ENCODE measurements at places on chromosomes 16 and 17.

- DNase-seq, result no peak
These were observed 2.7 kb downstream of the CARMIL2 start for GRCh38 chr16:67647681-67648080.

DNA sequence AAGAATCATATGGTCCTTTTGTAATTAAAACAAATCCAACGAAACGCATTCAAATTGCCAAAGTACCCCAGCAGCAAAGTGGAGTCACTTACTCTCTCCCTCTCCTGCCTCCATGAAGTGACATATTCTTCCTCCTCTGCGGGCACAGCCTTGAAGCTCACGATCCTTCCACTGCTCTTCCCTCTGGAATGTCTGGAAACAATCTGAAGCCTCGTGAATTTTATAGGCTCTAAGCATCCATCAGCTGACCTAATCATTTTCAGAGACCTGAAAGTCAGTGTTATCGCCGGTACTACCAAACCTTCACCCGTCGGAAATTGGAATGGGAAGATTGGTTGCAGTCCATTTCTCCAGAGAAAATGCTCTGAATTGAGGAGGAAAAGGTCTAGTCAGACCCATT is 134.5 kb upstream of the FOXF1 start:
- DNase-seq, result no peak

- DNase-seq, result no peak
These were observed 13.6 kb downstream of the SCGB1C2 start for GRCh38 chr17:151004-151403.

- no peak for DNase-seq
These were observed 9.9 kb downstream of the TBX4 start for GRCh38 chr17:61461967-61462718.

GRCh38 chr17:36932694-36933511 is 4.4 kb upstream of the LHX1 start:
- DNase-seq, result no peak

DNA sequence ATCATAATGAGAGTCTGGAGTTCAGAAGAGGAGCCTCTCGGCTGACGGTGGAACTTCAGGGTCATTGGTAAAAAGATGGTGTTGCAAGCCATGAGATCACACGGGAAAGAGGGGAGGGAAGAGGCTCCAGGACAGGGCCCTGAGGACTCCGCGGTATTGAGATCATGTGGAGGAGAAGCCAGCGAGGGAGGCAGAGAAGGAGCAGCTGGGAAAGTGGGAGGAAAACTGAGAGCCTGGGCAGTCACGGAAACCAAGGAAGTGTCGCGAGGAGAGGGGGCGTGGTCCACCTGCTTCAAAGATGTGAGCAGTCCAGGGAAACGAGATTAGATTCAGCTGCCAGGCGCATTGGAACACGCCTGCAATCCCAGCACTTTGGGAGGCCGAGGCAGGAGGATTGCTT is 27.7 kb upstream of the SBK1 start:
- DNase-seq, result no peak

- no peak for DNase-seq
These were observed 58.1 kb downstream of the PPM1E start for GRCh38 chr17:58813712-58814111.

DNA sequence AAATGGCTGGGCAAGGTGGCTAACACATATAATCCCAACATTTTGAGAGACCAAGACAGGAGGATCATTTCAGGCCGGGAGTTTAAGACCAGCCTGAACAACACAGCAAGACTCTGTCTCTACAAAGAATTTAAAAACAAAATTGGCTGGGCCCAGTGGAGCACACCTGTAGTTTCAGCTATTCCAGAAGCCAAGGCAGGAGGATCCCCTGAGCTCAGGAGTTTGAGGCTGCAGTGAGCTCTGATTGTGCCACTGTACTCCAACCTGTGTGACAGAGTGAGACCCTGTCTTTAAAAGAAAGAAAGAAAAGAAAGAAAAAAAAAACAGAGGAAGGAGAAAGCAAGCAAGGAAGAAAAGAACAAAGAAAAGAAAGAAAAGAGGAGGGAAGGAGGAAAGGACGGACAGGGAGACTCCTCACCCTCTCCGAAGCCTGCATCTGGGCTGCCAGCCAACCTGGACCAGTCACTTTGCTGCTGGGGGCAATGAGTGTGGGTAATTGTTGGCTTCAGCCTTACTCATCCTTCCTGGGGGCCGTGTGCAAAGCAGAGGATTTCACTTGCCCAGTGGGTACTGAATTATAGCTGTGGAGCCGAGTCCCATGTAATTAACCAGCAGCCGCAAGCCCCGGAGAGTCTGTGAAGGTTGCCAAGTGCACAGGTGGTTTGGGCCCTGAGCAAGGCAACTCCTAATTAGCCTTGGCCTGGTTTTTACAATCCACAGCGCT is 6.7 kb upstream of the MT4 start:
- DNase-seq, result no peak

- no peak for DNase-seq
These were observed 27.5 kb downstream of the MPP2 start for GRCh38 chr17:43879723-43880419.

DNA sequence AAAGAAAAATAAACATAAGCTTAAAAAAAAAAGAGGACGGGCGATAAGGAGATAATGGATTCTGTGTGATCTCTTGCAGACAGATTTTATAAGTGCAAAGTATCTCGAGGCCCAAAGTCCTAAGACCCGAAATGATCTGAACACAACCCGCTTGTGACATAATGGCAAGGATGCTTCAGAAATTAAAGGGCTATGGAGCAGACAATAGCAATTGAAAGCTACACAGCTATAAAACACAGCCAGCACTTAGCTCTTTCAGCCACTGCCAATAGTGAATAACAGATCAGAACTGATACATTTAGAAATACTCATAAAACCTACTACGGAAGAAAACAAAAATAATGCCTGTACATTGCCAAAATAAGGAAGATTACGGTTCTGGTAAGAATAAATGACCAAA is 117.5 kb downstream of the ZFHX3 start:
- no peak for DNase-seq

DNA sequence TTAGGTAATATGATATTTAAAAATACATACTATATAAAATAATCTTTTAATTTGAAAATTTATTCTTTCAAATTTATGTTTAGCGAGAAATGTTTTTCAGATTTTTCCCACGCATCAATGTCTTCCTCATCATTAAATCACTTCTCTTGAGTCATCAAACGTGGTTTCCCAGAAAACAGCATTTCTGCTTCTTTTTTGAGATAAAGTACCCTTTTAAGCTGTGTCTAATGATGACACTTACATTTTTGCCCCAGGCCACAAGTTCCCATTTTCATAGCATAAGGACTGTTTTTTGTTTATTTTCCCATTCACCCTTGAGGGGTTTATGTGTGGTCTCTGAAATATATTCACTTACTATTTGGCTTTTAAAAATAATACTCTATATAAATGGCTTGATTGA is 139.0 kb upstream of the HS3ST3A1 start:
- DNase-seq, result no peak

DNA sequence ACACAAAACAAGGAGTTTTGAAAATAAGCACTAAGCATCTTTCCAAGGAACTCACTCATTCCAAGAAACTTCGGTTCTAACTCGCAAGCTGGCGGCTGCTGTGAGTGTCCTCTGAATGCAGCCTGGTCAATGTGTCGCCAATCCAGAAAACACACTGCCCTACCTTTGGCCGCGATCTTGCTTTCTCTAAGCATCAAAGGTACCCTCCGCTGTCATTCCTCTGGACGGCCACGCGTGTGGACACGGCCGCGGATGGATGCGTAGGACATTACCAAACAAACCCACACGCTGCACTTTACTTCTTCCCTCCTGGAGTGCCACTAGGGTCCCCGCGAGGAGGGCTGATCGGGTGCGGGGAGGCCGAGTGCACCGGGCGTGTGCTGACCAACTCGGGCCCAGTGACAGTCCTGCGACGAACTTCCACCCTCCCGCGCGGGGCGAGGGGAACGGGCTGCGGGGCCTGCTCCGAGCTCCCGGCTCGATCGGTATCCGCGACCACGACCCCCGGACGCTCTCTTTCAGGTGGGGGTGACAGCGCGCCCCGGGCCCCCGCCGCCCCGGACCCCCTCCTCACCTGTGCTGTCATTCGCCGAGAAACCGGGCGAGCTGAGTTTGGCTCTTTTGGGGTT is 1.1 kb downstream of the CREBBP start:
- no peak for DNase-seq

- DNase-seq, result peak; percentile 92
These were observed 7.5 kb downstream of the GINS2 start for GRCh38 chr16:85681255-85681654.

DNA sequence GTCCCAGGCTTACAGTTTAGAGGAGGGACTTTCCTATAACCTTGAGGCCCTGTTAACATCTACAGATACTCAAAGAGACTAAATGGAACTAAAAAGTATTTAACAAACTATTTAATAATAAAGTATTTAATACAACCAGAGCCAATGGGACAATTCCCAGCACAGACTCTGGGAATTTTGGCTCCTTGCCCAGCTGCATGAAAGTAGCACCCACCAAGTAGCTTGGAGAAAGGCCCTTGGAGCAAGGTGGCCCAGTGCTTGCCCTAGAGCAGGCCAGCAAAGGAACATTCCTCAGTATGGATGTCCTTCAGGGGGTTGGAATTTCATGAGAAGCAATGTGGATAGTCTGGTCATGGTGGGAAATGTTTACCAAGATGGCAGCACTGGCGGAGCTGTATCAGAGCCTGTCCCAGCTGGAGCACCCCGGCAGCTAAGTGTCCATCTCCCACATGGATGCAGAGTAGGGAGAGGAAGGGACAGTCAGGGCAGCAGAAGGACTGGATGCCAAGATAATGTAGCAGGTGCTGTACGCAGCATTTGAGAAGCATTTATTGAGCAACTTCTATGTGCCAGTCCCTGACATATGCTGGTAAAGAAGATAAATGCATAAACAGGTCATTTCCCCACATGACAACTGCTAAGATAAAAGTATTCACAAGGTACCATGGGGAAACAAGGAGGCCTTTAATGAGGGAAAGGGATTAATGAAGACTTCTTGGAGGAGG is 5.2 kb upstream of the SMARCD2 start:
- DNase-seq, result no peak

DNA sequence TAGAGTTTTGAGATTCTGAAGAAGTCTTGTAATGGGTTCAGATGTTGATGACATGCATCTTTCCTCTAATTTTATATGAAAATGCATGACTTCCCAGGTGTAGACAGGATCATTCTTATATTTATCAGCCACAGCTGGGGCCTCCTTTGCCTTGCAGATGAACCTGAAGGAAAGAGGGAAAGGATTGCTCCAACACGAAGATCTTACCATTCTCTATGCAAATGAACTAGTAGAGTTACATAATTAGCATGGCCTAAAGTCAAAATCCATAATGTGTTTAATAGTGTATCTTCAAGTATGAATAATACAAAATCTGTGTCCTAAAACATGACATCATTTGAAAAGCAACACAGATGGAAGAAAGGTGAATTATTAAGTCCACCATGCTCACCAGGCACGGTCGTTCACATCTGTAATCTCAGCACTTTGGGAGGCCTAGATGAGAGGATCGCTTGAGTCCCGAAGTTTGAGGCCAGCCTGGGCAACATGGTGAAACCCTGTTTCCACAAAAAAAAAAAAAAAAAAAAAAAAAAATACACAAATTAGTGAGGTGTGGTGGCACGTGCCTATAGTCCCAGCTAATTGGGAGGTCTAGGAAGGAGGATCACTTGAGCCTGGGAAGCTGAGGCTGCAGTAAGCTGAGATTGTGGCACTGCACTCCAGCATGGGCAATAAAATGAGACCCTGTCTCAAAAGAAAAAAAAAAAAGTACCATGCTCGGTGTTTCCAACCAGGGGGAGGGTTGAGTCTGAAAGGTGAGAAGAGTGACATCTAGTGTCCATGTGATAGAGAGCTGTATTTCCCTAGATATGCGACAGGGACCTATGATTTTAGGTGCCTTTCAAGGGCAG is 6.3 kb downstream of the VWA3A start:
- peak; percentile 40 for DNase-seq

DNA sequence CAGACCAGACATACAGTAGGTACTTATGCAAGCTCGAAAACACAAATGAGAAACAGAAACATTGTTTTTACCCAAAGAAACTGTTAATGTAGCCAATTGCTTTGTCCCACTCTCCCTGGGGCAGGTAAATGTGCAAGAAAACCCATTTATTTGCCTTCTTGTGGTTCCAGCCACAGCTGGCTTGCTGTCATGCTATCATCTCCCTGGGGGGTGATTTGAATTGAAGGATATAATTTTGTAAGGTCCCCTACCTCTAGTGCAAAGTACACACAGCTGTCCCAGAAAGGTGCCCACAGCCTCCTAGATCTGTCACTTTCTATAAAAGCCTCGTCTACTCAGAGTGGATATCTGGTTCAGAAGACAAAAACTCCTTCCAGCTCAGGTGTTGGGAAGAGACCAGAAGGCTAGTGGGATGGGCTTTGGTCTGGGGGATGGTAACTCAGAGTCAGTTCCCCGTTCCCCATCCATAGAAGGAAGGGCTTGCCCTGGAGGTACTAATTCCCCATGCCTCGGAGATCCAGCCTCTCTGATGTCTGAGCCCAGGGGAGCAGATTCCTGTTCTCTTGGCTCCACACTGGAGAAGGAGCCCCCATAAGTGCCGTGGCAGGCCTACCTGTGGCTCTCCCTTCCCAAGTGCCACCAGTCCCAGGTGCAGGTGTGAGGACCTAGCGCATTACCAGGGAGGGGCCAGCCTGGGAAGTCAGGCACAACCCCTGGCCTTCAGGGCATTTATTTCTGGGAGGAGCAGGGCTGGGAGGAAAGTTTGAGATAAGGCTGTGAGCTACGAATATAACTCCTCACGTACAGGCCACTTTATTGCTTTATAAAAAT is 2.4 kb upstream of the PRR15L start:
- no peak for DNase-seq

GRCh38 chr17:44757045-44757917 is 1.5 kb upstream of the ADAM11 start:
- DNase-seq, result no peak

GRCh38 chr16:56399047-56399446 is 26.3 kb downstream of the AMFR start:
- no peak for DNase-seq

DNA sequence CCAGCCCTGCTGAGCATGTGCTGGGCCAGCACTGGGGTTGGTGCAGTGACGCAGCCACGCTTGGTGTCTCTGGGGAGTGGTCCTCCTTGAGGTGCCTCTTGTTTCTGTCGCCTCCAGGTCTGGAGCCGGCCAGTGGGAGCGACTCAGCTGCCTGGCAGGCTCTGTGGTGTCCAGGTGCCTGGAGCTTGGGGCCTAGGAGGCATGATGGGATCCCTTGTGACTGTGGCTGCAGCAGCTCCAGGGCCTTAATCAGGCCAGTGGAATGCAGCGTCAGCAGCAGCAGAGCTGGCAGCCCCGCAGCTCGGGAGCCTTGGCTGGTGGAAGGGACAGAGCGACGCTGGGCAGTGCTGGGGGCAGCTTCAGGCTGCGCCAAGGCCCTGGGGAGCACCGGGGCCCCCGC is 74.7 kb upstream of the CIBAR2 start:
- DNase-seq, result no peak

GRCh38 chr17:72516772-72517399 is 396.1 kb downstream of the SOX9 start:
- DNase-seq, result no peak

Data from LNCaP clone FGC (cell line).